GM12878 (cell line): ENCODE measurements at places on chromosomes 5 and 9. TPM values are rescaled to one million over a fixed set of nuclear protein-coding genes. Genes with fewer than 3 reads are reported as not detected.

NADK2 gene
- 8.5 and 8.9 TPM in 2 replicates for total RNA-seq

PCDHGA2 gene
- total RNA-seq: 0.05 and 0.11 TPM in 2 replicates

PSMD5 gene
- 34.4 and 47.7 TPM in 2 replicates for total RNA-seq

MCTP1 gene
- 19.1 and 21.5 TPM in 2 replicates for total RNA-seq

COL23A1 gene
- 0.08 TPM in 1 of 2 replicates, not detected in the other for total RNA-seq

SCAMP1 gene
- total RNA-seq: 20.9 and 22.0 TPM in 2 replicates

LIX1 gene
- not detected in 2 replicates for total RNA-seq

FCN2 gene
- not detected in 2 replicates for total RNA-seq

OR1Q1 gene
- not detected in 2 replicates for total RNA-seq

RNF183 gene
- total RNA-seq: not detected in 2 replicates

CCDC180 gene
- 0.31 and 0.35 TPM in 2 replicates for total RNA-seq

QRFP gene
- not detected in 2 replicates for total RNA-seq

SNCB gene
- not detected in 2 replicates for total RNA-seq

INSL6 gene
- total RNA-seq: not detected in 2 replicates

LHFPL2 gene
- total RNA-seq: 18.9 and 21.8 TPM in 2 replicates

CDC25C gene
- 9.2 and 10.2 TPM in 2 replicates for total RNA-seq

SAXO1 gene
- total RNA-seq: not detected in 2 replicates

PCDHGA11 gene
- 3.4 TPM in 2 replicates for total RNA-seq

INPP5E gene
- 13.0 and 15.6 TPM in 2 replicates for total RNA-seq

TMEM215 gene
- total RNA-seq: not detected in 2 replicates

LHX2 gene
- 9.0 and 10.3 TPM in 2 replicates for total RNA-seq

PCDHAC1 gene
- not detected in 2 replicates for total RNA-seq

SOX30 gene
- total RNA-seq: 0.11 and 0.13 TPM in 2 replicates

PCDHB10 gene
- not detected in 2 replicates for total RNA-seq

STPG3 gene
- not detected in 2 replicates for total RNA-seq

CARD9 gene
- total RNA-seq: 2.4 and 2.6 TPM in 2 replicates

NFIB gene
- total RNA-seq: 0.16 and 0.18 TPM in 2 replicates

SPRY4 gene
- total RNA-seq: 0.35 and 0.41 TPM in 2 replicates

LRRTM2 gene
- total RNA-seq: 0.05 TPM in 1 of 2 replicates, not detected in the other

SLC1A1 gene
- total RNA-seq: 19.1 and 19.4 TPM in 2 replicates

LCN12 gene
- 0.64 TPM in 1 of 2 replicates, not detected in the other for total RNA-seq

FGF10 gene
- total RNA-seq: not detected in 2 replicates

C9orf78 gene
- total RNA-seq: 18.9 and 23.0 TPM in 2 replicates

SLC35D2 gene
- 6.1 and 6.5 TPM in 2 replicates for total RNA-seq

MAP1B gene
- 0.36 and 0.61 TPM in 2 replicates for total RNA-seq

ZFP2 gene
- not detected in 2 replicates for total RNA-seq

INSYN2B gene
- total RNA-seq: not detected in 2 replicates

SYNPO gene
- total RNA-seq: 21.0 and 21.8 TPM in 2 replicates

COQ4 gene
- 39.3 and 39.4 TPM in 2 replicates for total RNA-seq

PCDHB3 gene
- not detected in 2 replicates for total RNA-seq

LCP2 gene
- total RNA-seq: 38.5 and 40.0 TPM in 2 replicates

NIM1K gene
- total RNA-seq: 0.69 and 1.0 TPM in 2 replicates

DBH gene
- not detected in 2 replicates for total RNA-seq

ASPN gene
- not detected in 2 replicates for total RNA-seq

NEUROG1 gene
- not detected in 2 replicates for total RNA-seq

ADAMTS19 gene
- total RNA-seq: not detected in 2 replicates

FAM153A gene
- 0.18 and 0.37 TPM in 2 replicates for total RNA-seq

CDKN2B gene
- total RNA-seq: 0.15 and 0.19 TPM in 2 replicates

EQTN gene
- not detected in 2 replicates for total RNA-seq
